ENCODE measurements at places on chromosomes 3 and 15.

DNA sequence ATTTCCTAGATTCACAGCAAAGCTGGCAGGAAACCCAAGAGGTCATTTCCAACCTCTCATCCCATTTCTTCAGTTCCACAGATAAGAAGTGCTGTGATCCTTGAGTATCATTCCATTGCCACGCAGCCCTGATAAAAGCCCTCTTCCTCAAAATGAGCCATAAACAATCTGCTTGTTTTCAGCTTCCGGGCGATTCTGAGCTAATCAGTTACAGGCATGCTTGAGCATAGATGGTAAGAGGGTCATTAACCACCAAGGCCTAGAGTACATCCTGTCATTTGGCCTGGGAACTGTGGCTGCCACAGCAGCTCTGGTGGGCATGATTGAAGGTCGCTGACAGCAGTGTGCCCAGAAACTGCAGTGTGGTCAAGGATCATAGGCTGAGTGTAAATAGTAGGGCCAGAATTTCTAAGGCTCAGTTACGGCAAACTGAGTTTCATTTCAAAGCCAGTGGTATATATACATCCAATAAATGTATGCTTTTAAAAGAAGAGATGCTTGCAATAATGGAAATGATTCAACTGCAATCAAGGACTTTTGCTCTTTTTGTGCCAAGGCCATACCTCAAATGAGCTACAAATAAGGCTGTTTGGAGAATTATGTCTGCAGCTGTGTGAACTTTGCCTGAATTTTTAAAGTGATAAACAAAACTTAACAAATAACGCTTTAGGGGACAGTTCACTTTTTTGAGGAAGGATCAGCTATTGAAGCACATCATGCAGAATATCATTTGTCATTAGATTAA, 47.3 kb downstream of the P3H2 start:
- no peak for DNase-seq

DNA sequence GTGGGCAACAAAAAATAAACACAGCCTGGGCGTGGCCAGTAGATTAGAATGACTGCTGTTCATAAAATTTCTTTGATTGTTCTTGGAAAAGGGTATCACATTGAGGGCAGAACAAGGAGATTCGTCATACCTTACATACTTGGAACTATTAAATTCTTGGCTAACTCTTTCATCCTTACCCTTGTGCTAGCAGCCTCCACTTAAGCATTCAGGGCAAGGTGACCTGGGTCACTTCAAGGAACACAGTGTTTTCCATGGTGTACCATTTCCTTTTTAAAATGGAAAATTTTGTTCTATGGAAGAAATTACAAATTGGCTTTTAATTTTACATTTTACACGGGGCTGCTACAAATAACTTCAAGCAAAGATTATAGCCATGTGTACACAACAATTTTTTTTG, 60.8 kb downstream of the MINDY4B start:
- DNase-seq, result no peak

DNA sequence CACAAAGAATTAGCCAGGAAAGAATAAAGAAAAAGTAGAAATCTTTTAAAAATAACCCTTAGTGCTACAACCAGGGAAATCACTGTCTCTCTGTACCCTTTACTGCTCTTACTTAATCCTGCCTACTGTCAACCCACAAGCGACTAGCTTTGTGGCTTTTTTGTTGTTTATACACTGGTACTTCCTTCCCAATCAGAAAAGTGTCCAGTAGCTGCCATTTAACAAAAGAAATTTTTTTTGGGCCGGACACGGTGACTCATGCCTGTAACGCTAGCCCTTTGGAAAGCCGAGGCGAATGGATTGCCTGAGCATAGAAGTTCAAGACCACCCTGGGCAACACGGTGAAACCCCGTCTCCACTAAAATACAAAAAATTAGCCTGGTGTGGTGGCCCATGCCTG, 13.8 kb upstream of the FAM219B start:
- DNase-seq, result no peak

GRCh38 chr15:97386940-97387339, 573.6 kb upstream of the ARRDC4 start:
- DNase-seq, result no peak

GRCh38 chr15:101146118-101146702, 105.6 kb downstream of the CHSY1 start:
- DNase-seq, result no peak

Measured in HTR-8/SVneo (cell line).